Upper lobe of right lung (tissue), 1 donor: ENCODE measurements at places on chromosomes 3 and 15.

- no peak for DNase-seq
These were observed 243.3 kb downstream of the ZNF621 start for GRCh38 chr3:40768046-40768445.

DNA sequence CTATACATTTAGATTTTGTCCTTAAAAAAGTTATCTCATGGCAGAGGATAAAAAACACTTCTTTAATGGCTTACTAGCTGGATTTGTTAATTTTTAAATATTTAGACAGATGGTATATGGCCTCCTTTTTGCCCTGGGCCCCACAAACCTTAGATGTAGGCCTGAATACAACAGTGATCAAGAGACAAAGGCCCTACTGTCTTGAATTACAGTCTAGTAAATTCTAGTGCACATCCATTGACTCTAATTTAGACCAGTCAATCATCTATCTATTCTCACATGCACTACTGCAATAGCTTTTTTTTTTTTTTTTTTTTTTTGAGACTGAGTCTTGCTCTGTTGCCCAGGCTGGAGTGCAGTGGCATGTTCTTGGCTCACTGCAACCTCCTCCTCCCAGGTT, 452.8 kb downstream of the FHIT start:
- no peak for DNase-seq

- no peak for DNase-seq
These were observed 60.4 kb downstream of the P3H2 start for GRCh38 chr3:190060192-190060775.

DNA sequence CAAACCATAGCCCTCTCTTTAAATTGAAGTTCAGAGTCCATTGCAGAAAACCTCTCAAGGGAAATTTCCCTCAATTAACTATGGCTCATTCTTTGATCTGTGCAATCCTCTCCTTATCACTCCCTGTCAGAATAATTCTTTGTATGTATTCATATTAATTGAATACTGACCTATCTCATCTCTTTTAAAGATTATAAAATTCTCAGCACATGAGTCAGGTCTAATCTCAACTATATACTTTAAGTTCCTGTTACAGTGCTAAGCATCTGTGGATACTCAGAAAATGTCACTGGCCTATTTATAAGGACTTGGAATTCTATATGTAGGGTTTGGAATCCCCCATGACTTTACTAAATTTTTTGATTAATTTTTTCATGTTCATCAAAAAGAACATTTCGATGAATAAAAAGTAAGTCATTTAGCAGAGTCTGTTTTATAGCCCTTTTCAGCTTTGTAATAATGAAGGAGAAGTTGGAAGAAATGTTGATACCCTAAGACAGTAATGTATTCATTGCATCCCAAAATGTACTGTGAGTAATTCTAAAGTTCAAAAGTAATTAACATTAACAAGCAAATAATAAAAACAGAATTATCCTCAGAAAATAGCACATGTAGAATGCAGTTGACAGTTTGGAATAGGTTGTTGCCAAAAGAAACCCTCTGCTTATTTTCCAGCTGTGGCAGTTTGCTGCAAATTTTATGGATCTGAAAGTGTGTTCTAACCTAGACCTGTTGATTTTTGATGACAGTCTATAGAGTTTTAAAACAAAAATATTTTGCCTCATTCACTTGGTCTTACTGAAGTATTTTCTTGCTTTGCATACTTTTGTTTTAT, 503.4 kb upstream of the CBLB start:
- DNase-seq = no peak

GRCh38 chr3:144296808-144297207, 325.2 kb downstream of the DIPK2A start:
- no peak for DNase-seq
